Ascending aorta (tissue), 2 donors: ENCODE measurements at places on chromosomes 13 and 19.

GRCh38 chr13:97328222-97328790 lies 105.7 kb upstream of the RAP2A start:
- H3K4me1 ChIP-seq = peaks cover 22% of the 10 kb centered on the region
- H3K27me3 ChIP-seq = no peaks in the 10 kb centered on the region
- H3K4me3 ChIP-seq = no peak overlapping the region
- no peaks in the 10 kb centered on the region for H3K36me3 ChIP-seq

GRCh38 chr13:66617786-66618185 lies 612.4 kb downstream of the PCDH9 start:
- no peaks in the 10 kb centered on the region for H3K36me3 ChIP-seq
- H3K4me1 ChIP-seq = no peaks in the 10 kb centered on the region
- H3K4me3 ChIP-seq = no peak overlapping the region
- no peaks in the 10 kb centered on the region for H3K27me3 ChIP-seq
- no peak overlapping the region for H3K27ac ChIP-seq

DNA sequence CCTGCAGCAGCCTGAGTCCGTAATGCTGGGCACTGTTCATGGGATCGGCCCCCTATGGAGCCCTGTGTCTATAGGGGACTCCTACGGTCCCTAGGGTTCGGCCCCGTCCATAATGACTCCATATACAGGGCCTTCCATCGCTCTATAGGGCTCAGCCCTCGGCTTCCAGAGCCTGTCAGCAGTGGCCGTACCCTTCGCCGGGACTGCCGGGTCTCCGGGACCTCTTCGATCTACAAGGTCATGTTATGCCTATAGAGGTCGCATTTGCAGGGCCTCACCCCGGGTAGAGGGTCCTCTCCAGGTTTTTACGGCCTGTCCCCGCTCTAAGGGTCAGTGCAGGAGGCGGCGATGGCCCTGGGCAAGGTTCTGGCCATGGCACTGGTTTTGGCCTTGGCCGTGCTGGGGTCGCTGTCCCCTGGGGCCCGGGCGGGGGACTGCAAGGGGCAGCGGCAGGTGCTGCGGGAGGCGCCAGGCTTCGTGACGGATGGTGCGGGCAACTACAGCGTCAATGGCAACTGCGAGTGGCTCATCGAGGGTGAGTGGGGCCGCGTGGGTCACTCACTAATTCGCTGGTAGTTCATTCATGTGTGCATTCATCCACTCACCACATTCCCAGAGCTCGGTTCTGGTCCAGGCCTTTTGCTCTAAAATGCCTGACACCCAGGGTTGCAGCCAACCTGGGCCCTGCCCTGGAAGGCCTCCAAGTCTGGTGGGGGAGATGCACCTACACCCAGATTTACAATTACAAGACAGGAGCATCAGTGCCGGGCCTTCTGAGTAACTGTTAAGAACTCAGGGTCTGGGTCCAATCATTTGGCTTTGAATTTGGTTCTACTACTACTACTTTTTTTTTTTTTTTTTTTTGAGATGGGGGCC lies 699 bp downstream of the MEGF8 start:
- peak overlapping the region; percentile 48 for H3K27ac ChIP-seq
- no peak for DNase-seq

DNA sequence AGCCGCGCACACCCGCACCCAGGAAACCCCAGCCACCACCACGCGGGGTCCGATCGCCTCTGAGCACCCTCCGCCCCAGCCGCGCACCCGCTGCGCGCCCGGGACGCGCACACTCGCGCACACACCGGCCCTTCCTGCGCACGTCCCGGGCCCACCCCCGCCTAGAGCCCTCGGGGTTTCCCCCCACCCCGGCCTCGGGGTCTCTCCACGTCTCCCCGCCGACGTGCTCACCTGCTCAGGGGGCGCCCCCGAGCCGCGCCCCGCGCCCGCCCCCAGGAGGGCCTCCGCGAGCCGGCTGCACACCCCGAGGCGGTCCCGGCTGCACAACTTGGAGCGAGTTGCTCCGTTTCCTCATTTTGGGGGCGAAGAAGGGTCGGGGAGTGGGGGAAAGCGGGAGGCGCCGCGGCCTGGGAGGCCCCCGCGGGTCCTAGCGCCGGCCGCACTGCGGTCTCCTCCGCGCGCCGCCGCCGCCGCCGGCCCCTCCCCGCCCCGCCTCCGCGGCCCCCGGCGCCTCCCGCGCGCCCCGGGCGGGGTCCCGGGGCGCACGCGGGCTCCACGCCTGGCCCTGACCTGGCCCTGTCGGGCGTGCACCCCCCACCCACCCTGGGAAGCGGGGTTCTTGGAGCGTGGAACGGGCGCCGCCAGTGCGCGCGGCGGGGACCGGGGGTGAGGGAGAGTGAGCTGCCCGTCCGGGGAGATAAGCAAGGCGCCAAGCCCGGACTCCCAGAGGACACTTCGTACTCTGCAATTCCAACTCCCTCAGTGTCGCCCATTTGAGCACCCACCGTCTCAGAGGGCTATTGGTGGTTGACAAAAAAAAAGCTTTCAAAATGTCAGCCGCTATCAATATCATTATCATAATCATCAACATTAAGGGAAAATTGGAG lies at the start of gene MATK:
MATK (minus strand) TSS at position 444 of the 887 bp plus-strand sequence. CDS start 1,246 bp downstream, outside the sequence.
- H3K36me3 ChIP-seq = no peaks in the 10 kb centered on the region
- peak within 1 kb of the TSS; percentile 50 for H3K4me3 ChIP-seq
- no peak for DNase-seq
- no peak within 1 kb of the TSS for H3K27ac ChIP-seq
- no peaks in the 10 kb centered on the region for H3K27me3 ChIP-seq

GRCh38 chr13:21576426-21576825 lies 27.5 kb downstream of the MICU2 start:
- H3K4me3 ChIP-seq = no peak overlapping the region
- DNase-seq = no peak
- H3K4me1 ChIP-seq = no peaks in the 10 kb centered on the region

DNA sequence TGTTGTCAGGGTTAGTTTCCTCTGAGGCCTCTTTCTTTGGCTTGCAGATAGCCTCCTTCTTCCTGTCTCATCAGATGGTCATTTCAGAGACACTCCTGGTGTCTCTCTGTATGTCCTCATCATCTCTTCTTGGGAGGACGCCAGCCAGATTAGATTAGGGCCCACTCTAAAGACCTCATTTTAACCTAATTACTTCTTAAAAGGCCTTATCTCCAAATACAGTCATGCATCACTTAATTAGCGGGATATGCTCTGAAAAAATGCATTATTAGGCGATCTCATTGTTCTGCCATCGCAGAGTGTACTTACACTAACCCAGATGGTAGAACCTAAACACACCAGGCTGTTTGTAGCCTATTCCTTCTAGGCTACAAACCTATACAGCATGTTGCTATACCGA lies 89.0 kb downstream of the CDK8 start:
- no peaks in the 10 kb centered on the region for H3K36me3 ChIP-seq
- no peak overlapping the region for H3K27ac ChIP-seq
- DNase-seq = no peak
- no peaks in the 10 kb centered on the region for H3K27me3 ChIP-seq
- H3K4me3 ChIP-seq = no peak overlapping the region

DNA sequence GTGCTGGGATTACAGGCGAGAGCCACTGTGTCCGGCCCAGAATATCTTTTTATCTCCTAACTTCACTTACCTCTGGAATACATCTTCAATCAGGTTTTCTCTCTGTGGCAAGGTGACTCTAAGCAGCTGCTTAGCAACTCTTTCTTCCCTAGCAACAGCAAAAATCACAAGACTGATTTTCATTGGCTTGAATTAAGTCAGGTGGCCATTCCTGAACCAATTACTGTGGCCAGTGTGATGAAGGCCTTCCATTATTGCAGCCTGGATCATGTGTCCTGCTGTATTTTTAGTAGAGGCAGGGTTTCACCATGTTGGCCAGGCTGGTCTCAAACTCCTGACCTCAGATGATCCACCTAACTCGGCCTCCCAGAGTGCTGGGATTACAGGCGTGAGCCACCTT lies 9.0 kb upstream of the LTBP4 start:
- no peak for DNase-seq
- no peak overlapping the region for H3K4me3 ChIP-seq
- peaks cover 16% of the 10 kb centered on the region for H3K36me3 ChIP-seq

GRCh38 chr19:15014579-15014978 lies 34.7 kb upstream of the CASP14 start:
- no peaks in the 10 kb centered on the region for H3K4me1 ChIP-seq
- no peaks in the 10 kb centered on the region for H3K36me3 ChIP-seq
- H3K4me3 ChIP-seq = no peak overlapping the region

GRCh38 chr13:25371158-25371874 lies 458 bp upstream of the ATP8A2 start:
- peaks cover 6% of the 10 kb centered on the region for H3K27me3 ChIP-seq
- no peaks in the 10 kb centered on the region for H3K4me1 ChIP-seq
- no peak overlapping the region for H3K27ac ChIP-seq
- H3K36me3 ChIP-seq = no peaks in the 10 kb centered on the region
- DNase-seq = no peak

GRCh38 chr19:11580116-11580515 lies 2.7 kb upstream of the ACP5 start:
- H3K27ac ChIP-seq = no peak overlapping the region
- H3K36me3 ChIP-seq = no peaks in the 10 kb centered on the region
- H3K4me3 ChIP-seq = no peak overlapping the region
- peaks cover 3% of the 10 kb centered on the region for H3K4me1 ChIP-seq
- DNase-seq = no peak
- peaks cover 7% of the 10 kb centered on the region for H3K27me3 ChIP-seq

DNA sequence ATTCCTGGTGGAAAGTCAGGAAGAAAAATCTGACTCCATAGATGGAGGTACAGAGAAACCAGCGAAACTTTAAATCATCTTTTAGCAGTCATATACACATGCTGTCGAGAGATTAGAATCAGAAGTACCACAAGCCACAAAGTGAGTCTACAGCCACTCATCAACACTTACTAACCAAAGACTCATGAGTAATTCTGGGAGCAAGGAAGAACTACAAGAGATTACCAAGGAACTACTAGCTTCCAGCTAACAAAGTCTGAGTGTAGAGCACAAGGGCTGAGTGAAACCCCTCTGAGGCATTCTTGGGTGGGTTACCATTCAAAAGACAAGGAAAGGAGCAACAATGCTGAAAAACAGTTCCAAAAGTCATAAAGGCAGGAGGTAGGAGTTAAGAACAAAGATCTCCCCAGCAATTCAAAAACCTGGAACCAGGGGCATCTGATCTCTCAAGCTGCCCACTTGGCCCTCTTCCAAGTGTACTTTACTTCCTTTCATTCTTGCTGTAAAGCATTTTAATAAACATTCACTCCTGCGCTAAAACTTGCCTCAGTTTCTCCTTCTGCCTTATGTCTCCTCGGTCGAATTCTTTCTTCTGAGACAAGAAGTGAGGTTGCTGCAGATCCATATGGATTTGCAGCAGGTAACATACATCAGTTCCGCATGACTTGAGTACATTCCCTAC lies 13.0 kb downstream of the RBM26 start:
- no peak for DNase-seq
- H3K4me3 ChIP-seq = no peak overlapping the region
- no peak overlapping the region for H3K27ac ChIP-seq
- H3K36me3 ChIP-seq = peaks cover 18% of the 10 kb centered on the region
- no peaks in the 10 kb centered on the region for H3K27me3 ChIP-seq

- H3K27ac ChIP-seq = no peak overlapping the region
- peaks cover 33% of the 10 kb centered on the region for H3K36me3 ChIP-seq
- no peak for DNase-seq
- H3K4me1 ChIP-seq = no peaks in the 10 kb centered on the region
- H3K27me3 ChIP-seq = no peaks in the 10 kb centered on the region
Measured at GRCh38 chr13:110652764-110653163, 37.4 kb downstream of the NAXD start.

DNA sequence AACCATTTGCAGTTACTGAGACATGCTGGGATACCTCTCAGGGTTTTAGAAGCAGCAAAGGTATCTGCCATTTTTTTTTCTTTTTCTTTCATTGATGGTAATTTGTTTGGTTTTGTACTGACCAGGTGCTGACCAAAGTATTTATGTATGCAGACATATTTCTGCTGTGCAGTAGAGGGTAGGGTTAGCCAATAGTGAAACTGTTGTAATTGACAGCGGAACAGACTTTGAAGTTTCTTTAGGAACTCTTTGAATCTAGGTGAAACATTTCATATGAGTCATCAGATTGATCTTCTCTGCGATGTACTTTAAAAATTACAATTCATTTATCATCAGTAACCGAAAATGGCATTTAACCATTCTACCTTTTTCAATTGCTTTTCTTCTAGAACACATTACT lies 63.0 kb downstream of the ITGBL1 start:
- H3K4me3 ChIP-seq = no peak overlapping the region
- DNase-seq = no peak
- H3K27me3 ChIP-seq = no peaks in the 10 kb centered on the region
- no peaks in the 10 kb centered on the region for H3K4me1 ChIP-seq
- H3K27ac ChIP-seq = no peak overlapping the region
- H3K36me3 ChIP-seq = no peaks in the 10 kb centered on the region

DNA sequence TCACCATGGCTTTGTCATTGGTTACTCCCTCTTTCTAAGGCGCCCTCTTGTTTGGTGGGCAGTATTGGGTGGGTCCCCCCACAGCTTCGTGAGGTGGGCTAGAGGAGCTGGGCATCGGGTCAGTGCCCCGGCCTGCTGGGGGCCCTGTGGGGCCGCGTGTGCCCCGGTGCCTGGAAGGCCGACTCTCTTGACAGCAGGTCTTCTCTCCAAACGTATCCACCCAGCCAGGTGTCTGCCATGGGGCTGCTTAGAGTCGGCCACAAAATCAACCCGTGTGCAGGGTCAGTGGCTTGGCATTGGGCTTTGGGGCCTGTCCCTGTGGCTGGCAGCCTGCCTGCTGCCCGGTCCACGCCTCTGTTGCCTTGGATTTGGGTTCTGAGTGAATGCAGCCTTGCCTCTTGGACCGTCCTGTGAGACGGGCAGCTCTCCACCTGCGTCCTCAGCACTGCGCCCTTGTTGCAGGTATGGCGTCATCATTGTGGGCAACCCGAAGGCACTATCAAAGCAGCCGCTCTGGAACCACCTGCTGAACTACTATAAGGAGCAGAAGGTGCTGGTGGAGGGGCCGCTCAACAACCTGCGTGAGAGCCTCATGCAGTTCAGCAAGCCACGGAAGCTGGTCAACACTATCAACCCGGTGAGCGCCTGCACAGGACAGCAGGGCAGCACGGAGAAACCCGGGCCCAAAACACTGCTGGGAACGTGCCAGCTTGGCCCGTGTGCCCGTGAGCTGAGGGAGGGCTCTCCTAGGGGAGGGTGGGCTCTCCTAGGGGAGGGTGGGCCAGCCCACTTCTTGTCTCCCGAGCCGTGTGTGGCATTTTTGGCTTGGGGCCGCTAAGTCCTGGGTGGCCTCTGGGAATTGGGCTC lies 31.4 kb downstream of the UPF1 start:
- H3K27ac ChIP-seq = no peak overlapping the region
- peaks cover 100% of the 10 kb centered on the region for H3K36me3 ChIP-seq
- H3K27me3 ChIP-seq = no peaks in the 10 kb centered on the region
- DNase-seq = no peak
